ENCODE measurements at places on chromosomes 13 and 19.
A peak's percentile ranks its signal among the peaks of the same experiment; 100 is the strongest.

DNA sequence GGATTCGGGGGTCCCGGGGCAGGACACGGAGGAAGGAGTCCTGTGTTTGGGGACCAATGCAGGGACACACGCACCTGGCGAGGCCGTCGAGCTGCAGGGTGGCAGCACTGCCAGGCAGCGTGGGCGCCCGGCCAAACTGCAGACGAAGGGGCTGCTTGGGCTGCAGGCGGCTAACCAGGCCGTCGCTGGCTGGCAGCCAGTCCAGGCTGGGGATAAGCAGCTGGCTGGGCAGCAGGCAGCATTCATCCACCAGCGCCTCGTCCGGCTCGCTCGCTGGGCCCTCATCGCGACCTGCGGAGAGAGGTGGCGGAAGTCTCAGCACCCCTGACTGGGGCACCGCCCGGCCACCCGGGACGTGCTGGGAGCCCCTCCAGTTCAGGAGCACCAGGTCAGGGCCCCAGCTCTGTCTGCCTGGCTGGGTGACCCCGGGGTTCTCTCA lies 11.5 kb downstream of the CFD start:
- no peak for DNase-seq

DNA sequence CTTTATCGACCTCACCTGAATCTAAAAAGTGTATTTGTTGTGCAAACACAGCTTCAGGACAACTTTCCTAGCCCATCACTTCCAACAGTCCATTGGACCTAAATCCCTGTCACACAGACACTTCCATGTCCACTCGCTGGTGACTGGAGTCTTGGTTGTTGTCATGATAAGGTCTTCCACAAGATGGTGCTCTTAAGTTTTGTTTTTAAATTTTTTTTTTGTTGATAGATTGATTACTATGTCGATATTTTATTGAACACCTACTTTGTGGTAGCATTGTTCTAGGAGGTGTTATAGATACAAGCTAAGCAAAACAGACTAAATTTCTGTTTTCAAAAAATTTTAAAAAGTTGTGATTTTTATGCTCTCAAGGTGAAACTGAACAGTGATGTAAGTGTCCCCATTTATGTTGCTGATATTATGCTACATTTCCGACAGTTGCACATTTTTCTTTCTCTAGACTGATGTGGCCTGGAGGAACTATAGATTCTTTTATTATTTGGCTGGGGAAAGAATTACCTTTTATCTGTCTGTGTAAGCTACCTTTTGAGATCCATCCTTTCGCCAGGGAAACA lies 8.1 kb upstream of the ERICH6B start:
- DNase-seq, result no peak

- no peak for DNase-seq
Observed at GRCh38 chr13:101730420-101731000, 278.0 kb downstream of the ITGBL1 start.

- no peak for DNase-seq
Observed at GRCh38 chr13:22090106-22090505, 419.2 kb downstream of the FGF9 start.

- no peak for DNase-seq
Observed at GRCh38 chr13:72864142-72865011, 82.4 kb downstream of the PIBF1 start.

GRCh38 chr13:61187471-61187870 lies 228.2 kb downstream of the PCDH20 start:
- no peak for DNase-seq

DNA sequence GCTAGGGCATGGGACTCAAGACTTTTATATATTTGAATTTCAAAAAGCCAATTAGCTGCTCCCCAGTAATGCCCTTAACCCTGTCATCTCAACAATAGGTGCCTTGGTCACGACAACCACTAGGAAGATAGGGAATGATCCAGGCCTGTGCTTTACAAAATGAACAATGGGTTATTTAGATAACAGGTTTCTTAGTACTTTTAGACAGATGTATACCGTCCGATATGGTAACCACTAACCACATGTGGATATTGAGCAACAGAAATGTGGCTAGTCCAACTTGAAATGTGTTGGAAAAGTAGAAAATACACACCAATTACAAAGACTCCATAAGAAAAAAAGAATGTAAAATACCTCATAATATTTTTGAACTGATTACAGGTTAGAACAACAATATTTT lies 201.2 kb downstream of the LHFPL6 start:
- no peak for DNase-seq

- DNase-seq, result no peak
Observed at GRCh38 chr19:15256708-15257331, 24.6 kb upstream of the EPHX3 start.

DNA sequence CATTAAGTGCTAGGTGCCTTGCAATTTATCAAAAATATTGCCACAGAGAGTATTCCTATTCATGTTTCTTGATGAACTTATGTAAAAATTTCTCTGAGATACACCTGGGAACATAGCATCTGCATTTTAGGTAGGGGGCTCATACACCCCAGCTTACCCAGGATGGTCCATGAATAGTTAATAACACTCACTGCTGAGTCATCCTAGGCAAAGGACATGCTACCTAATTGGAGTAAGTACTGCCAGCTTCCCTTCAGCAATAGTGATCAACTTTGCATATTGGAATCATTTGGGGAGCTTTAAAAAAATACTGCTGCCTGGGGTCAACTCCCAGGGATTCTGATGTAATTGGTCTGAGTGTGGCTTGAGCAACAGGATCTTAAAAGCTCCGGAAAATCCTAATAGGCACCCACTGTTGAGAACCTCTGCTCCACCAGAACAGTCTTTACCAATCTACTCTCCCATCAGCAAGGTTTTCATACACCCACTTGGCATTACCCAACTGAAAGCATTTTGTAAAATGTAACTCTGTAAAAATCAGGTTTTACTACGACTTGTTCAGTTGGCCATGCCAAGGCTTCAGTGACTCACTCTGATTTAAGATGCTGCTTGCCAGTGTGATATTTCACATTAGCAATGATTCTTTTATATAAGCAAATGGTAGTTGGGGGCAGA lies 67.2 kb upstream of the FNDC3A start:
- no peak for DNase-seq

DNA sequence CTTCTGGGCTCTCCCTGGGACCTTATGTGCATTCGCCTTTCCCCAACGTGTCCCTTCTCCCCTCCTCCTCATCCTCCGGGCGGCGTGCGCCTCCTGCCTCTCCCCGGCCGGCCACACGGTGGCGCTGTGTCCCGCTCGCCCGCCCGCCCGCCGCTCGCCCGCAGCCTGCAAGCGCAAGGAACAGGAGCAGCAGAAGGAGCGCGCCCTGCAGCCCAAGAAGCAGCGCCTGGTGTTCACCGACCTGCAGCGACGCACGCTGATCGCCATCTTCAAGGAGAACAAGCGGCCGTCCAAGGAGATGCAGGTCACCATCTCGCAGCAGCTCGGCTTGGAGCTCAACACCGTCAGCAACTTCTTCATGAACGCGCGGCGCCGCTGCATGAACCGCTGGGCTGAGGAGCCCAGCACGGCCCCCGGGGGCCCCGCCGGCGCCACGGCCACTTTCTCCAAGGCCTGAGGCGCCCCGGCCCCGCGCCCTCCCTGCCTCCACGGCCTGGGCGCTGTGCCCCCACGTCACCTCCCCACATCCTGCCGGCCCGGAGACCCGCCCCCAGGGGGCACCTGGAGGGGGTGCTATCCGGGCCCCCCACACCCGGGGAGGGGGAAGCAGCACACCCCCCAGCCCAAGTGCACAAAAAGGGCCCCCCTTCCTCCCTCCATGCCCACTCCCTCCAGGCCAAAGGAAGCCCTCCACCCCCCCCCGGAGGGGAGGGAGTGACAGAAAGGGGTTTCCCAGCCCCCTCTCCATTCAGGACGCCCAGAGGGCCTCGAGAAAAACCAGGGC lies 21.9 kb downstream of the ONECUT3 start:
- no peak for DNase-seq

DNA sequence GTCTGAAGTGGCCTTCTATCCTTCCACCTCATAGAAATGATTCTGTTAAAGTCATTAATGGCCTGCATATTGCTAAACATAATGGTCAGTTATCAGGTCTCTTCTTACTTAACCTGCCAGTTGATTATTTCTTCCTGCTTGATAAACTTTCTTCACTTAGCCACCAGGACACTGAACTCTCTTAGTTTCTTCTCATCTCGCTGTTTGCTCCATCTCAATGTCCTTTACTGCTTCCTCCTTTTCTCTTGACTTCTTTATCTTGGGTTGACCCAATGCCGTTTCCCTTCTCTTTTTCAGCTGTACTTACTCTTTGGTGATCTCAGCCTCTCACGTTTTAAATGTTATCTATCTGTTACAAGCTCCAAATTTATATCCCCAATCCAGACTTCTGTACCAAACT lies 17.1 kb upstream of the CLC start:
- no peak for DNase-seq

- no peak for DNase-seq
Observed at GRCh38 chr19:34733266-34733745, 737 bp upstream of the ZNF181 start.

- no peak for DNase-seq
Observed at GRCh38 chr13:86020351-86021002, 221.3 kb upstream of the SLITRK6 start.

- no peak for DNase-seq
Observed at GRCh38 chr19:30521937-30522336, 149.8 kb downstream of the ZNF536 start.

GRCh38 chr19:50047671-50048070 lies 21.9 kb downstream of the ZNF473 start:
- no peak for DNase-seq

DNA sequence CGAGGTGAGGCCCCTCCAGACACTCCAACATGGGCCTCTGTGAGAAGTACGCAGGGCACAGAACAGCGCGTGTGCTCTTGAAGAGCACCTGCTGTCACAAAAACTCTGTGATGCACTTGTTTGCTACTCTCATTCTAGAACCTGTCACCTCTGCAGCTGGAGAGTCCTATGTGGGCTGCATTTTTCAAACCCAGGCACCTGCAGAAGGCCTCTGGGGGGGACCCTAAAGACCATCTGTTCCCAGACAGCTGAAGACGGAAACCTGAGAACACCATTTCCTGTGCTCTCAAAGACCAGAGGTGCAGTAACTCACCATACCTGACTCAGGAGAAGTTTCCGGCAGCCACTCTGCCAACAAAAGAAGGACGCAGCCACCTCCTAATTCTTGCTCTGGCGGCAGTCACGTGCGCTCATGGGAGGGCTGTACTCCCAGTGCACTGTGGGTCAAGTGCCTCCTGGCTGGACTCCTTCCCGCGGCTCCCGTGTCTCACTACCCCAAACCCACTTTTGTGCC lies 28.1 kb downstream of the RANBP3 start:
- no peak for DNase-seq

DNA sequence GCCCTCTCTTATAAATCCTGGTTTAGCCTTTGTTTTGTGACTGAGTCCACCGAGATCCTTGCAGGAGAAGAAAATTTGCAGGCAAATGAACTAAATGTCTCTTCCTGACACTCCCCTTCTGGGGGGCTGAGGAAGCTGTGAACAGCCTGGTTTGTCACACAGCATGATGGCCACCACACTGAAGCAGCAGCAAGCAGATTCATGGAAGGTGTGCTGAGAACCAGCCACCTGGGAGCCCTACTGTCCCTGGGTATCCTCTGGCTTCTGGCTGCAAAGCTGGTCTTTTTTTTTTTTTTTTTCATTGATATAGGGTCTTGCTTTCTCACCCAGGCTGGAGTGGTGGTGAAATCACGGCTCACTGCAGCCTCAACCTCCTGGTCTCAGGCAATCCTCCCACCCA lies 11.2 kb downstream of the MRPS12 start:
- no peak for DNase-seq

GRCh38 chr13:87235621-87236020 lies 435.6 kb upstream of the SLITRK5 start:
- no peak for DNase-seq

GRCh38 chr19:42919757-42920079 lies 2.0 kb upstream of the PSG6 start:
- no peak for DNase-seq

DNA sequence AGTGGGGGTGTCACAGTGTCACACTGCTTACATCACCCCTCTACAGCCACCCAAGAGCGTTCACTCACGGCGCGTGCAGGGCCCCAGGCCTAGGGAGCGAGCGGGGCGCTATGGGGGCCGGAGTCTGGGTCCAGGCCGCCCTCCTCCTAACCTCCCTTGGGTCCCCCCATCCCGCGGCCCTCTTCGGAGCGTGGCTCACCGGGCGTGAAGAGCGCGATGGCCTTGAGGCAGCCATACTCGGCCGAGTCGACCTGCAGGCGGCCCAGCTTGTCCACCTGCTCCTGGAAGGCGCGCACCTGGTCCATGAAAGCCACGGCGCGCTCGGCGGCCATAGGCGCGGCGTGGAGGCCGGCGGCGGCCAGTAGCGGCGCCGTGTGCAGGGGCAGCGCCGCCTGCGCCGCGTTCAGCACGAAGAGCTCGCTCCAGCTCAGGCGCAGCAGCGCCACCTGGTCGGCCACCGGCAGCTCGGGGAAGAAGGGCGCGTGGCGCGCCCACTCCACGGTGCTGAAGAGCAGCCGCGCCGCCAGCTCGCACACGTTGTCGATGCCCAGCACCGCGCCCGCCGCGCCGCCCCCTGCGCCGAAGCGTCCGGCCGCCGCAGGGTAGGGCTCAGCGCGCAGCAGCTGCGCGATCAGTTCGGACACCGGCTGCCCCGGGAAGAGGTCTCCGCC lies 9.4 kb downstream of the OCEL1 start:
- DNase-seq, result peak; percentile 66

DNA sequence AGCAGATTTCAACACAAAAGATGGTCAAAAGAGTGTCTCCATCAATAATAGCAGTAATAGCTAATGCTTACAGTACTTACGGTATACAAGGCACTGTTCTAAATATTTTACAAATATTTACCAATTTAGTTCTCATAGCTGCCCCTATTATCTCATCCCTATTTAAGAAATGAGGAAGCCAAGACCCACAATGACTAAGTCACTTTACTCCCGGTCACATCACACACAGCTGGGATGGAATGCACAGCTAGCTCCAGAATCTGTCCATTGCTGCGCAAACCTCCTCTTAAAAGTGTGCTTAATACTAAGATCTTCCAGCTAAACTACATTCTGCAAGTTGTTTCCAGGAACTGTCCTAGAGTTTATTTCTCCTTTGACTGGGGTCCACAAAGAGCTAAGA lies 63.4 kb downstream of the RAP2A start:
- no peak for DNase-seq

- no peak for DNase-seq
Observed at GRCh38 chr19:56139847-56140582, 1.1 kb upstream of the ZNF444 start.

DNA sequence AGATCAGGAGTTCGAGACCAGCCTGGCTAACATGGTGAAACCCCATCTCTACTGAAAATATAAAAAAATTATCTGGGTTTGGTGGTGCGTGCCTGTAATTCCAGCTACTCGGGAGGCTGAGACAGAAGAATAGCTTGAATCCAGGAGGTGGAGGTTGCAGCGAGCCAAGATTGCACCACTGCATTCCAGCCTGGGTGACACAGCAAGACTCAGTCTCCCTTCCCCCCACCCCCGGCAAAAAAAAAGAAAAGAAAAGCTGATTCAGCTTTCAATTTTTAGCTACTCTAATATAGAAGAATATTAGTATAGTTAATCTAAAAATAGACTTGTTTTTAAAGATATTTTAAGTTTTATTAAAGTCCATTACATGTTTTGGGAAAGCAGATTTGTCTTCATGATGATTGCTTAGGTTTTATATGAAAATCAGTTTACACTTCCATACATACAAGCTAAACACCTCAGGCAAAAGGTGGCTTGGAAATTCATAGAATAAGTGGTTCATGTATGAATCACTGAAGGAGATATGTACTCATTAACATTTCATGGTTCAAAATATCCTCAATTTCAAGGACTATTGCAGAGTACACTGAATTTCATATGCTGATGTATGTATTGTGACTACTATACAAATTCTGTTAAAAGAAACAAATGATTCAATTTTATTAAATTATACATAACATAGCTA lies 165.2 kb downstream of the TDRD3 start:
- no peak for DNase-seq

GRCh38 chr13:77563111-77563510 lies 27.6 kb downstream of the SCEL start:
- DNase-seq, result no peak

Measured in stimulated activated naive B cell treated with anti-CD40 and anti-IgM and Interleukin-4, amounts not matched to agents 10 μg/mL and 1 μg/mL and 100 μg/mL, for 72 hours (primary cell).